Renal cortex interstitium (tissue), 15 donors: ENCODE measurements at places on chromosomes 12 and 14.

DNA sequence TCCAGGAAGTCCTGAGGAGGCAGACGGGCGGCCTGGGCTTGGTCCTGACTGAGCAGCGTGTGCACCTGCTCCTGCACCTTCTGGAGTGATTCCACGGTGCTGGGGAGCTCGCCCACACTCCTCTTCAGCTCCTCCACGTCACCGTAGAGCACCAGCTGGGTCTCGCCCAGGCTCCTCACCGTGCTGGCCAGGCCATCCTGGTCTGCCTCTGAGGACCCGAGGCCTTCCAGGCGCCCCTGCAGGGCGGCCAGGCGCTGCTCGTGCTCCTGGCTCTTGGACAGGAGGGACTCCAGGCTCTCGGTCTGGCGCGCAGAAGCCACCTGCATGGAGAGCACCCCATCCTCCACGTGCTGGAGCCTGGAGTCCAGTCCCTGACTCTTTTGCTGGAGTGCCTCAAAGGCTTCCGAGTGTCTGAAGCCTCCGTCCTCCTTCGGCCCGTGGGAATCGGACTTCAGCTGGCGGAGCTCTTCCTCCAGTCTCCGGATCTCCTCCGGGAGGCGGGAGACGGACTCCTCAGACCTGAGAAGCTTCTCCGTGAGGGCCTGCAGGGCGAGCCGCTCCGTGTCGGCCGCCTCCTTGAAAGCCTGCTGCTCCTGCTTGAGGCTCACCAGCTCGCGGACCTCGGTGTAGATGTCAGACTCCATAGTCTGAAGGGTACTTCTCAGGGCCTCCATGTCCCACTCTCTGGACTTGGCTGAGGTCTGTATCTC is 8.4 kb downstream of the CKAP4 start:
- no peak for DNase-seq

DNA sequence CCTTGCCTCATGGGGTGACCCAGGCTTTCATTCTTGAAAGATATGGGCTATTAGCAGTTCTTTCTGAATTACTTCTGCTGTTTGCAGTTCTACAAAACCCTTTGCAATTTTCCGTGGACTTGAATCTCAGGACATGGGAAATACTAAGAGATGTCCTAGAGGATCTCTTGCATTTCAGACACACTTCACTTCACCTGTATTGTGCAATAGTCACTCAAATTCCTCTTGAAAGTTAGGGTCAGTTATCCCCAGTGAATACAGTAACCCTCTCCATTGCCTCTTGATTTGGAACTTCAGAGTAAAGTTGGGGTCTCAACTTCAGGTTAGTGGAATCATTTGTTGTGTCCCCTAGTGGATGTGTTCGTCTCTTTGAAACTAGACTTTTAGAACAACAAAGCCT is 31.8 kb downstream of the YLPM1 start:
- no peak for DNase-seq

DNA sequence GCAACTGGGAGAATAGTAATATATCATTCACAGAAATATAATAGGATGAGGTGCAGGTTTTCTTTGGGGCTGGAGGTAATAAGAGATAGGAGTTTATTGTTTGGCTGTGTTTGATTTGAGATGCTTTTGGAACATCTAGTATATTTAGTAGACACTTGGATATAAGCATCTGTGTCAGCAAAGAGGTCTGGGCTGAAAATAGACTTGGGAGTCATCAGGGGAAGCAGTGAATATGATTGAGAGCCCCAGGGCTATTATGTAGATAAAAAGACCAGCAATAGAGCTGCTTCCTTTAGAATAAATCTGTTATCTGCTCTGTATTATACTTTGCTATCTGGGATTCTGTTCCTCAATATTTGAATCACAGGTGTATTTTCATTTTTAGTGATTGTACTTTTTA is 36.6 kb downstream of the SPATA7 start:
- no peak for DNase-seq

DNA sequence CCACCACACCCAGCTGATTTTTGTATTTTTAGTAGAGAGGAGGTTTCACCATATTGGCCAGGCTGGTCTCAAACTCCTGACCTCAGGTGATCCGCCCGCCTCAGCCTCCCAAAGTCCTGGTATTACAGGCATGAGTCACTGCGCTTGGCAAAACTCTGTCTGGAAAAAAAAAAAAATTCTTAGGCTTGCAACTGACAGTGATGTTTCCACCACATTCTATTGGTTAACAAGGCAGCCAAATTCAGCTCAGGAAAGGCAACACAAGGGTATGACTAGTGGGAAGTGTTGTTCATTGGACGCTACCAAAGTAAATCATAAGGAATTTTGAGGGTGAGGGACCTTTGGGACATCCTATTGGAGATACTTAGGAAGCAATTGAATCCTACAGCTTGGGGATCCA is 2.9 kb upstream of the SBNO1 start:
- no peak for DNase-seq

DNA sequence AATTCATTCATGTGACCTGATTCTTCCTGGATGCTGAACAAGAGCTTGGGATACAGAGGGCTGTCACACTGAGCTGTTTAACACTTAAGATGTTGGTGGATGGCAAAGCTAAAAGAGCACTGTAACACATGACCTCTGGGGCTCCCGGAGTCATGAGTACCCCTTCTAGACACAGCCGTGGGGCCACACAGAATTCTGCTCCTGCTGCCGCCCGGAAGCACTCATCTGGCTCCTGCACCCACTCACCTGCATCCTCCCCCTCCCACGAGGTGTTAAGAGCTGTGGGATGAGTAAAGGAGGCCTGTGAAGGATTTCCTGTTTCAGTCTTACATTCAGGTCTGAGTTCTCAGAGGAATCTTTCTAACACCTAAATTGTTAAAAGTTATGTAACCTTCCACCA is 78.0 kb upstream of the SSTR1 start:
- no peak for DNase-seq

GRCh38 chr14:87199381-87199780 is 793.6 kb downstream of the GALC start:
- DNase-seq = peak; percentile 10

DNA sequence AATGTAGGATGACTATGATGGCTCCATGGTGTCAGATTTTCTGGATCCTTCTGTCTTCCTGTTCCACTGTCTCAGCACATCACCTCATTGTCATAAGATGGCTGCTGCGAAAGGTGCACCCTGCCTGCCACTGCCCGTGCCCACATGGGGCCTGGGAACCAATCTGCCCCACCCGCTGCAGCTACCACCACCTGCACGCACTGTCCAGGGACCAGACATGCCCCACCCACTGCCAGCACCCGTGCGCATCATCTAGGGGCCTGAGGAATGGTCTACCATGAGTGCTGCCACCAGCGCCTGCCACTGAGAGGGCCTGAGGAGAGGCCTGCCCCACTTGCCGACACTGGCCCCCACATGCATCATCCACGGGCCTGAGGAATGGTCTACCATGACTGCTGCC is 23.8 kb downstream of the CYP46A1 start:
- DNase-seq = no peak
